ENCODE measurements at places on chromosomes 6 and 20. TPM values are rescaled to one million over a fixed set of nuclear protein-coding genes. Genes with fewer than 3 reads are reported as not detected.

The SLC17A9 gene
- 0.63 TPM for polyA plus RNA-seq

GRCh38 chr6:82567621-82568020 is 204.0 kb downstream of the TPBG start:
- H3K4me1 ChIP-seq = no peaks in the 10 kb centered on the region
- no peak overlapping the region for H3K4me3 ChIP-seq
- DNase-seq = no peak
- no peak overlapping the region for H3K27ac ChIP-seq

- no peaks in the 10 kb centered on the region for H3K4me1 ChIP-seq
- DNase-seq = no peak
- no peak overlapping the region for H3K4me3 ChIP-seq
- H3K36me3 ChIP-seq = no peaks in the 10 kb centered on the region
- H3K27ac ChIP-seq = no peak overlapping the region
These were observed 170.8 kb downstream of the KCNQ5 start for GRCh38 chr6:72792692-72793091.

The TNNC2 gene
- not detected for polyA plus RNA-seq

The DYNLT2 gene
- polyA plus RNA-seq = 1.6 TPM

DNA sequence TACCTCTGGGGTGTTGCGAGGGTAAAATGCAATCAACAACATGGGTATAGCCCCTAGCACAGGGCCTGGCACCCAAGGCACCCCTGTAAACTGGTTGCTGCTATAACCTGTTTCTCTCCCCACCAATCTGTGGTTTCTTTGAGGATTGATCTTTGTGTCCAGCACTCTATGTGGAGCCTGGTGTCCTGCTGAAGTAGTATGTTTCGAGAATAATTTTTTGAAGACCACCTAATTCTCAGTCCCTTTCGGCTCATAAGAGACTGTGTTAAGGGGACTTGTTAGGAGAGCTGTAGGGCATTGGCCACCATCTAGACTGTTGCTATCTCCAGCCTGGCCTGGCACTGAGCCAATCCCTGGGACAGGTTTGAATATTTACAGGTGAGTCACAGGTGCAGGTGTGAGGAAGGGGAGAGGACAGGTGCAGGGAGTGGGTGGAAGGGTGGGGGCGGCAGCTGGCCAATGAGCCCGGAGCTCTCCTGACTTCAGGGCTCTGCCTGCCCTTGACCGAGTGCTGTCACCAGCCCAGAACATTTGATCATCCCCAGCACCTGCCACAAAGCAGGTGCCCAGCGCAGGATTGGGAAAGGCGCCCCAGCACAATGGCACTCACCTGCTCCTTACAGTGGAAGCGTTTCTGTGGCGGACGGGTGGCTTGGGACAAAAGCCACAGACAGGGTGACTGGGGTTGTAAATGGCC is 8.1 kb upstream of the C20orf144 start:
- no peaks in the 10 kb centered on the region for H3K27me3 ChIP-seq
- H3K27ac ChIP-seq = no peak overlapping the region
- no peaks in the 10 kb centered on the region for H3K36me3 ChIP-seq
- H3K4me1 ChIP-seq = no peaks in the 10 kb centered on the region
- no peak overlapping the region for H3K4me3 ChIP-seq
- DNase-seq = no peak

The PI16 gene
- polyA plus RNA-seq = 2.4 TPM

The FAM50B gene
- 22.9 TPM for polyA plus RNA-seq

GRCh38 chr6:78615430-78615904 is 251.9 kb upstream of the IRAK1BP1 start:
- no peak overlapping the region for H3K4me3 ChIP-seq
- no peaks in the 10 kb centered on the region for H3K27me3 ChIP-seq
- H3K27ac ChIP-seq = no peak overlapping the region

DNA sequence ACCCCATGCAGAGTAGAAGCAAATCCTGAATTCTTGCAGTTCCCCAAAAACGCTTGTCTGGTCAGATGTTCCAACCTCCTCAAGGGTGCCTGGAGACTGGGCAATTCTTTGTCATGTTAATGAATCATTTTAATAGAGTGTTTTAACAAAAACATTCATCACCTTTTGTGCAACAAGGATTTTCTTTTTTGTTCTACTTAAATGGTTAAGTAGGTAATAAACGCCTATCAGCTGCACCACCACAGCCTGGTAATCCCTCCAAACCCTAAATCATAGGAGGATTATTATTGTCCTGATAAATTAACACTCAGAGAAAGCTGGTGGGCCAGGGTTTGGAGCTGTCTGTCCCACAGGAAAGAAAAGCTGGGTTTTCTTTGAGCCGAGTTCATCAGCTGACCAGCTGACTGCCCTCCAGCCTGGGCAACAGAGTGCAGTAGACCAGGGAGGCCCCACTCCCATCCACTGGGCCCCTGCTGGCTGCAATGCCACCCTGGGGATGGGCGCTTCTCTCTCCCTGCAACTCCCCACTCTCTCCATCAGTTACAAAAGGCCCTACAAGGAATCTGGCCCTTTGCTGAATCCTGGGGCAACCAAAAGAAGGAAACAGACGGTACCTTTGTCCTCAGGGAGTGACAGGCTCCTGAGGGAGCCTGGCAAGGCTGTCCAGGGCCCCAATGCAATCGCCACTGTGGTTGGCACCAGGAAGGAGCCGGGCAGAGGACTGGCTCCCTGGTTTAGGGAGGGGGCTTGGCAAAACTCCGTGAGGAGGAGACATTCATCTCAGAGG is 23.1 kb upstream of the BMP7 start:
- no peak overlapping the region for H3K4me3 ChIP-seq
- no peaks in the 10 kb centered on the region for H3K4me1 ChIP-seq
- H3K36me3 ChIP-seq = no peaks in the 10 kb centered on the region
- no peak overlapping the region for H3K27ac ChIP-seq
- H3K27me3 ChIP-seq = no peaks in the 10 kb centered on the region

DNA sequence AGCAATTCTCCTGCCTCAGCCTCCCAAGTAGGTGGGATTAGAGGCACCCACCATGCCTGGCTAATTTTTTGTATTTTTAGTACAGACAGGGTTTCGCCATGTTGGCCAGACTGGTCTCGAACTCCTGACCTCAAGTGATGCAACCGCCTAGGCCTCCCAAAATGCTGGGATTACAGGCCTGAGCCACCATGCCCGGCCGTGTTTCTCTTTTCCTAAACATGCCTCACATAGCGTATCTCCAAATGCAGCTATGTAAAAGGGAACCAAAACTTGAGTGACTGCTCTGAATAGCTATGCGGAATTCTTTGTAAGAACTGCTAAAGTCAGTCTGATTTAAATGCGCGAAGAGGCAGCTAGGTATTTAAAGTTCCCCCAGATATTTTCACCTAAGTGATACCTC is 20.5 kb downstream of the BPIFA2 start:
- DNase-seq = no peak
- H3K27ac ChIP-seq = no peak overlapping the region
- no peaks in the 10 kb centered on the region for H3K4me1 ChIP-seq
- no peaks in the 10 kb centered on the region for H3K27me3 ChIP-seq

The ADAM33 gene
- not detected for polyA plus RNA-seq
